Activated CD4-positive, alpha-beta T cell treated with anti-CD3 and anti-CD28 coated beads for 4 hours (primary cell): ENCODE measurements at places on chromosomes 6 and 20.
A peak's percentile ranks its signal among the peaks of the same experiment; 100 is the strongest.

DNA sequence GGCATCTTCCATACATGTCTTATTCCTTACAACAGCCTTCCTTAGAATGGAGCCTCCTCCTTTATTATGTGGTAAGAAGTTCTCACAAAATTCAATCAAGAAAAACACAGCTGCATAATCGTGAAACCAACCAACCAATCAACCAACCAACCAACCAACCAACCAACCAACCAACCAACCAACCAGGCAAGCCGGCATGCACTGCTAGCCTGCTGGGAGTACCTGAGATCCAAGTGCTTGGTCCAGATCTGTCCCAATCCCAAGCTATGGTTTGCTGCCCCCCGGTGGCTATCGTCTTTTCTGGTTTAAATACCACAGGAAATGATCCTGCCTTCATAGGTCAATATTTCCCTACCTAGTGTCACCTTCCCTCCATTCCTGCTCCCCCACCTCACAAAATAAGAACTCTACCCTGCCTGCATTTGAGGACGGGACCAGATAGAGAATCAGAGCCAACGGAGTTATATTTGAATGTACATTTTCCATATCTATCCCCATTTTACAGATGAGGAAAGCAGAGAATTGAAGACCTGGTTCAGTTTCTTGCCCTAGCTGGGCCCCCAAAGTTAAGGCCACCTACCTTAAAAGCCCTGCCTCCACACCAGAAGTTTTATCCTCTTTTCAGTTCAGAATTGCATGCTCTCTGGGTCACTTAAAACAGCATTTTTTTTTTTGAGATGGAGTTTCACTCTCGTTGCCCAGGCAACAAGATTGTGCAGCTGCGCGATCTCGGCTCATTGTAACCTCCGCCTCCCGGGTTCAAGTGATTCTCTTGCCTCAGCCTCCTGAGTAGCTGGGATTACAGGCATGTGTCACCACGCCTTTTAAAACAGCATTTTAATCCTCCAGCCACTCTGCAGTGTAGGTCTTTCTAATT lies 27.1 kb downstream of the RAB44 start:
- DNase-seq, result peak; percentile 32

DNA sequence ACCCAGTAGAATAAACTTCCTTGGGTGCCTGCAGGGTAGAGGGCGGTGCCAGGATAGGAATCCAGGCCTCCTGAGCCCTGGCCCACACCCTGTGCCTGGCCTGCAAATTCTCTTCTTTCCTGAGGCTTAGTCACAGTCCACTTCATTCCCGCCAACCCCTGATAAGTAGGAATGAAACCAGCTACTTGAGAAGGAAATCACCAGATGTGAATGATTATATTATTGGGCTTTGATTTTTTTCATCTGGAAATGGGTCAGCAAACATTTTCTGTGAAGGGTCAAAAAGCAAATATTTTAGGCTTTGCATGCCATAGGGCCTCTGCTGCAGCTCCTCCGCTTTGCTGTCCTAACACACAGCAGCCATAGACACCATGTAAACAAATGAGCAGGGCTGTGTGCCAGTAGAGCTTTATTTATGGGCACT lies 50.2 kb downstream of the STK35 start:
- no peak for DNase-seq

DNA sequence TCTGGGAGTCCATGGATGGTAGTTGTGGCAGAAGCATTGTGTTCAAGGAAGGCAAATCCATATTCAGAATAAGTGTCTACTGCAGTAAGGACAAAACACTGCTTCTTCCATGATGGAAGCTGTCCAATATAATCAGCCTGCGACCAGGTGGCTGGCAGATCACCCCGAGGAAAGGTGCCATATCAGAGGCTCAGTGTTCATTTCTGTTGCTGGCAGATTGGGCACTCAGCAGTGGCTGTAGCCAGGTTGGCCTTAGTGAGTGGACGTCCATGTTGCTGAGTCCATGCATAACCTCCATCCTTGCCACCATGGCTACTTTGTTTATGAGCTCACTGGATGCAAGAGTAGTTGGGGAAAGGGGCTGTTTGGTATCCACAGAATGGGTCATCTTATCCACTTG lies 130.2 kb downstream of the SGK1 start:
- DNase-seq, result no peak

DNA sequence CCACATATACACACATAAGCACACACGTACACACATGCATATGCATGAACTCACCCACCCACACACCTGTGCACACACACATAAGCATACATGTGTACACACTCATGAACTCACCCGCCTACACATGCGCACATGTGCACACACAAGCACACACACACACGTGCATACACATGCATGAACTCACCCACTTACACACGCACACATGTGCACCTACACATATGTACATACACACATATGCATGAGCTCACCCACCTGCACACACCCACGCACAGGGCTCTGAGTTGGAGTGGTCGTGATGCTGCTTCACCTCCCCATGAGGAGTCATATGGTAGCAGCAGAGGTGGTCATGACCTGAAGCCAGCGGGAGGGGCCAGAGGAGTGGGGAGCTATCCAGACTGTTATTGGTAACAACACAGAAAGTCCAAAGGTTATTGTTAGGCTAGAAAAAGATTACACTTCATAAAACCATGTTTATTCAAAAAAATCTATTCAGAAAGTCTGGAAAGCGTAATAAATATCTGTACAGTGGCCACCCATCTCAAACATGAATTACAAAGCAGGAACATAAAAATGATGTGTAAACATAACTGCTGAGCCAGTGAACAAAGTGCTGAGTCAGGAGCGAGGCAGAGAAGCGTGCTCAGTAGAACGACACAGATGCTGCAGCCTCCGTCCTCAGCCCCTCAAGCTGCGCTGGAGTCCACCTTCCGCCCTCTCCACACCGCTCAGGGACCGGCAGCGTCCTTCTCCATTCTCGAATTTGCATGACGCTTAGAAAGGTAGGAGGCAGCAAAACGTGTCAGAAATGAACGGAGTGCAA lies 26.4 kb upstream of the MPC1 start:
- no peak for DNase-seq

DNA sequence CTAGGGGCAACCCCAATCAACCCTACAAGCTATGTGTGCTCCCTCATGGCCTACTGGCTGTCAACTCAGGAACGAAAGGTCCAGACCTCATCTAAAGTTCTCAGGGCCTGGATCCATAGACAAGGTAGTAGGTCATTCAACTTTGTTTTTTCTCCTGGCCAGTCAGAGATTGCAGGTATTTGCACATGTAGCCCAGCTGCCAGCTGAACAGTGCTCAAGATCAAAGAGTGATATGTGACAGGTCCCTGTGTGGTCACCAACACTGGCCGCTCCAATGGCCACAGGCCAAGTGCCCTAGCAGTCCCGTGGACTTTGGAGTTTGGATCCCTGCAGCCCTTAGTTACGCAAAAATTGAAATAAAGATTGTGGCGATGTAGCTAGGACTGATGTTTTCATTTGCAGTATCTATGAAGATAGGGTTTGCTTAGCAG lies 60.6 kb upstream of the ATXN1 start:
- DNase-seq, result no peak

- no peak for DNase-seq
These were observed 40.6 kb upstream of the RIPPLY2 start for GRCh38 chr6:83812595-83812994.

- DNase-seq, result no peak
These were observed 171.2 kb upstream of the THBS2 start for GRCh38 chr6:169424821-169425240.

DNA sequence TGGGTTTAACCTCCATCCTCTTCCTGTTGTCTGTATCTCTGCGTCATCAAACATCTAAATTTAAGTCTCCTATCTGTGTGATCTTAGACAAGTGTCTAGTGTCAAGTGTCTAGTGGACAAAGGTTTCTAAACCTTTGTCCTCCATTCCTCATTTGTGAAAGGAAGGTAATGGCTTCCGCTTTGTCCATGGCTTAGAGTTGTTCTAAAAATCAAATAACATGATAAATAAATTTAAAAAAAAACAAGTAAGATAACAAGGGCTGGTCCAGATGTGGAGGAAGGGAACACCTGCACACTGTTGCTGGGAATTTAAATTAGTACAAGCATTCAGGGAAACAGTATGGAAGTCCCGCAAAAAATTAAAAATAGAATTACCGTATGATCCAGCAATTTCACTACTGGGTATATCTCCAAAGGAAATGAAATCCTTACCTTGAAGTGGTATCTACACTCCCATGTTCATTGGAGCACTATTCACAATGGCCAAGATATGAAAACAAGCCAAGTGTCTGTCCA lies 17.6 kb upstream of the SERPINB1 start:
- DNase-seq, result no peak

DNA sequence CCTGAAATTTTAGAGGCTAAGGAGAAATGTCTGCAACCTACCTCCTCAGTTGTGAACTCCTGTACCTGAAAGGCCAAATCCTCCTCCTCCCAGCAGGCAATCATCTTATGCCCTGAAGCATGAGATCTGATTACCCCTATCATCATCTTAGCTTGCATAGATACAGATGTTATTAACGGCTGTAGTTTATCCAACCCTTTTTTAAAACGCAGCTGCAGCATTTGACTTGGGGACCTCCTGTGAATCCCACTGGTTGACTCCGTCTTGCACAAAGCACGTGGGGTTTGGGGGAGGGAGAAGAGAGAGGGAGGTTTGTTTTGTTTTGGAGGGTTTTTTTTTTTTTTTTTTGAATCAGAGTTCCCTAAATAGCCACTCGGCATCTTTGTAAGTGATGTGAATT lies 5.8 kb upstream of the NR2E1 start:
- no peak for DNase-seq

- peak; percentile 26 for DNase-seq
These were observed 72.6 kb upstream of the LY86 start for GRCh38 chr6:6515691-6516607.
